ENCODE measurements at places on chromosomes 5 and 9.

GRCh38 chr5:11588803-11589202 lies 315.4 kb downstream of the CTNND2 start:
- no peak for DNase-seq

DNA sequence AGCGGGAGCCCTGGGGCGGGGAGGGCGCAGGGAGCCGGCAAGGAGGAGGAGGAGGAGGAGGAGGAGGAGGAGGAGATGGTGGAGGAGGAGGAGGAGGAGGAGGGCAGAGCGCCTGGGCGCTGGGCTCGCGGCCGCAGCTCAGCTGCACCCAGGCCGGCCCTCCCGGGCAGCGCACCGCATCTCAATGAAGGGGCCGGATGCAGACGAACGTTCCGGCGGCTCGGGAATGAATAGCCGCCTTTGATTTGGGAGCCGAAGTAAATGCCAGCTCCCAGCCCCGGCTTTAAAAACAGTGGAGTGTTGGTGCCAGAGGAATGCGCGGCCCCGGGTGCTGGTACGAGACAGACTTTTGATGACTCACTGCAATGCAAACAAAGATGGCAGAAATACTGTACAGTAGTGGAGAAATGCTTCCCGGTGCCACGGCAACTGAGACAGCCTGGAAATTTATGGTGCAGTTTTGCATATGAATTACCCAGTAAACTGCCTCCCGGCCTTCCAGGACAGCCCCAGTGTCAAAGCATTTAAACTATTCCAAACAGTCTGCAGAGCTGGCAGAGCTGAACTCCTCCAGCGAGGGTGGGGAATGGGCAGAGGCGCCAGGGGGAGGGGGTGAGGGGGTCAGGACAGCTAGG lies 43.1 kb downstream of the NACC2 start:
- DNase-seq = no peak

DNA sequence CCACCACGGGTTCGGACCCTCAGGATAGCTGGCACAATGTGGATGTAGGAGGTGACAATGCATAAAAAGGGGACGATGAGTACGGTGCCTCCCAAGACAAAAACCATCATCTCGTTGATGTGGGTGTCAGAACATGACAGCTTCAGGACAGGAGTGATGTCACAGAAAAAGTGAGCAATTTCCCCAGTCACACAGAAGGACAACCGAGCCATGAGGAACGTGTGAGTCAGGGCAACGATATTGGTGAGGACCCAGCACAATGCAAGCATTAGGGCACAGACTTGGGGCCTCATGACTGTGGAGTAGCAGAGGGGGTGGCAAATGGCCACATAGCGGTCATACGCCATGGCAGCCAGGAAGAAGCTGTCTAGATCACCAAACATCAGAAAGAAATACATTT lies 491 bp downstream of the OR1N1 start:
- no peak for DNase-seq

DNA sequence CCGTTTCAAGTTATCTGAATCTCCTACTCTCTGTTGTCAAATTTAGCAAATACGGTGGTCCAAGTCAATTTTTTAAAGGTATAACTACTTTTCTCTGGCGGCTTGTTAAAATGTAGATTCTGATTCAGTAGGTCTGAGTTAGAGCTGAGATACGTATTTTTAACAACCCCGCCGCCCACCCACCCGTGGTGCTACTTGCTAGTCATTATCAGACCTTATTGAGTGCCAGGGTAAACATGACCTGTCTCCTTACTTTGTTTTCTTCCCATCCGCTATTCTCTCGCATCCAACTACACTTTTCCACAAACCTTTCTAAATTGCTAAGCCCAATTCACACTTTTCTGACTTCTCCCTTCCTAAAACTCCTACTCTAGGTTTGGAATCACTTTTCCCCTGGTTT lies 694 bp upstream of the PLAA start:
- DNase-seq = no peak

DNA sequence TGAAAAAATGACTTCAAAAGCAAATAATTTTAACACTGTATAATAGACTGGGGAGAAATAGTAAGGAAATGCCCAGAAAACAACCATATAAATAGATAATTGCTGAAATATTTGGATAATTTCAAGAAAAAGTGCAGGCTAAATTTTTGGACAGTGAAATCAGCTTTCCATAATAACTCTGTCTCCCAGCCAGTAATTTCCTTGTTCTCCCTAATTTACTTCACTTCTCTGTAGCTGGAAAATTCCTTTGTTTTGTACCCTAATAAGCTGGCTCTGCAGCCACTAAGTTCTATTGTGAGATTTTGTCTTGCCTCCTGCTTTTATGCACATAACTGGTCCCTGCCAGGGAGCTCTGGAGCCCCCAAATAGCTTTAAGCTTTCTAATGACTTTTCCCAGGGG lies 27.7 kb downstream of the PRDM6 start:
- no peak for DNase-seq

DNA sequence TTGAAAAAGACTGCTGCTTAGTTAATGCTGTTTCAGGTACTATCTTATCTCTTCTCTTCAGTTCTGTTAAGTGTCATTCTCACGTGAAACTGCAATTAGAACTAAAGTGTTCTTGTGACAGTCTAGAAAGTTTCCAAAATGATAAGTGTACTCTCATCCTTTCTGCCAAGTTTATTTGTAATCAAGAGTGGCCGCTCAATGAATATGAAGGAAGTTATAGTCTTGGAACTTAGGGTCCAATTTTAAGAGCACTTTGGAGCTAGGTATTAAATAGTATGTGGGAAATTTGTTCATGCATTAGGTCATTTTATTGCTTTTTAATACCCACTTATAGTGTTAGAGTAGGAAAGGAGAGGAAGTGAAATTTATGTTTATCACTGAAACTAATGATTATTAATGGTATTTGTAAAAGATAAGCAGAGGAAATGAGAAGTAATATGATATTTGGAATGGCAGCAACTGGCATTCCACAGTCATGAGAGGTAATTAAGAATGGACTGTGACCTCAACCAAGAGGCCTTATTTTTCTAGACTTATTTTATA lies 20.4 kb downstream of the XRCC4 start:
- no peak for DNase-seq

DNA sequence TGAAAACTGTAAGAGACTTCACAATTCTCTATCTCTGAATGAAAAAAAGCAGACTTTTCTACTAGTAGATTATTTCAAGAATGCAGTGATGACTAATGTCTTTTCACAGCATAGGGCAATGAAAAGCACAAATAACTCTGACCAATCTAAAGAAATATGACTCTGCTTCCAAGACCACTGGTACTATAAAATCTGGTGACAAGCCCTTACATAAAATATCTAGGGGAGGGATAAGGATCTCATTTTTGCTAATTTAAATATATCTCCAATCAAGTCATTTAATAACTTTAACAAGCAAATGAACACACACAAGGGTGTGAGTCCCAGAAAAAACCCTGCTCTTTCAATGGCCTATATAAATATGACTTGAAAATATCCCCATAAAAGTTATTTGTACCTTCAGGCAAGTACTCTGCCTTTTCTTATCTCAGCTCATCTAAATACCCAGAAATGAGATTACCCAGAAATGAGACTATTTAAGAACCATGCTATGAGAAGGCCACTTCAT lies 105.2 kb downstream of the GNAQ start:
- no peak for DNase-seq

- DNase-seq = no peak
Observed at GRCh38 chr5:107652839-107653607, 17.7 kb downstream of the EFNA5 start.

DNA sequence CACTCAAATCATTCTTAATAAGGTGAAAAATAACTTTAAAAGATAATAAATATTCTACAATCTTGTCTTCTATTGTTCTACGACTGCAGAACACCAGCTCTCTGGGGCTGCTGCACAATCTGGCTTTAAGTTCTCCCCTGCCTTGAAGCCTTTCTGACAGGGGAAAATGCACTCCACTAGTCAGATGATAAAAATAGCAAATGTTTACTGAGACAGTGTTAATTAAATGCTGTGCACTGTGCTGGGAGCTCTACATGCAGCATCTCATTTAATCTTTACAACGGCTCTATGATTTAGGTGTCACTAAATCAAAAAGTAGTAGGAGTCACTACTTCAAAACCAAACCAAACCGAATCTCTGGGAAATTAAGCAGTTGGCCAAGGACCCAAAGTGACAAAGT lies 132.7 kb downstream of the SLIT3 start:
- DNase-seq = no peak
